Ecto neural progenitor cell (in vitro differentiated cells): ENCODE measurements at places on chromosomes 7 and 10.

- no peak for DNase-seq
Measured at GRCh38 chr10:119233821-119234220, 26.4 kb downstream of the GRK5 start.

DNA sequence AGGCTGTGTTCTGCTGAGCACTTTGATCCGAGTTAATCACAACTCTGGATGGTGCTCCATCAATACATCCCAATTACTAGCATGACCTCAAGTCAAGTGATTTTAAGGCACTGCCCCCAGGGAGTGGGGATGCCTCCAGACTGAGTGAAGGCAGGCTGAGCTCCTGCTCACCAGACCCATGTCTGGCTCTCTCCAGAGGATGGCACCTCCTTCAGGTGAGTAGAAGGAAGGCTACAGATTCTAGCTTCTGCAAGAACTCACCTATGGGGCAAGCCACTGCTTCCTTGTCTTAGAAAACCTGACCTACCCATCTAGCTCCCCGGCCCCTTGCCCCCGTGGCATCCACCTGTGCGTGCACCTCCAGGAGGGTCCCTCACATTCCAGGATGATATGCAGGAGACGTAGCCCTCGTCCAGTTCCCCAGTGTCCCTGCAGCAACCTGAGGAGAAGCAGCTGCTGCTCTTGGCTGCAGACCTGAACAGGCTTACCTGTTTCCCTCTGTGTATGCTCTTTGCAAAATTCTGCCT, 390.3 kb downstream of the GRID1 start:
- peak; percentile 37 for DNase-seq

DNA sequence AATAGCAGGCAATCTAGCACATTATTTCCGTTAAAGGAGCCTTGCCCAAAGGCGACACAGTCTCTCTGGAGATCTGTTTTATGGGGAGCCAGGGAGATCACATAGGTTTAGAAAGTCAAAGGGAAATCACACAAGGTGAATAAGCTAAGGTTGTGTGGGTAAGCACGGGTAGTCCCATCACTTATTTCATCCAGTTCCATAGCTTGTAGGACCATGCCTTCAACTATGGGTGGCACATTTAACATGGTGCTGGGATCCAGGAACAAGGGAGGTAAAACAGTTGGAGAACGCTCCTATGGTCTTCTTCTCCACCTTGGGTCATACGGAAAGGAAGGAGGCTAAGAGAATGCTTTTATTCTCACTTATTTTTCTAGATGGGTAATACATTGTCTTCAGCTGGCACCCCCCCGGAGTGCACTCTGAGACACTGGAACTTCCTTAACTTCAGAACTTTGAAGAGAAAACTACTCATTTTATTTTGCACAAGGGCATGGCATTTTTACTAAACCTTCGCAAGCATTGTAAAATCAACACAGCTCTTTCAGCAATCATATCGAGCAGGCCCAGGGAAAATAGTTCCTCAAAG, 435.4 kb downstream of the KIF20B start:
- no peak for DNase-seq

DNA sequence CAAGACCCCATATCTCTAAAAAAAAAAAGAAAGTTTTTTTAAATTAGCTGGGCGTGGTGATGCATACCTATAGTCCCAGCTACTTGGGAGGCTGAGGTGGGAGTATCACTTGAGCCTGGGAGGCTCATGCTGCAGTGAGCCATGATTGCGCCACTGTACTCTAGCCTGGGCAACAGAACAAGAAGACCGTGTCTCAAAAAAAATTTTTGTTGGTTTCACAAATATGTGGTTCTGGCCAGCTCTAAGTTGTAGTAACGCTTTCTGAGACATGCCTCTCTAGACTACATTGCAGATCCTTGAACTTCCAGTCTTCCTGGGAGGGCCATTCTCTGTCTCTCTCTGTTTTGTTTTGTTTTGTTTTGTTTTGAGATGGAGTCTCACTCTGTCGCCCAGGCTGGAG, 24.6 kb upstream of the RHBDD2 start:
- DNase-seq = no peak

DNA sequence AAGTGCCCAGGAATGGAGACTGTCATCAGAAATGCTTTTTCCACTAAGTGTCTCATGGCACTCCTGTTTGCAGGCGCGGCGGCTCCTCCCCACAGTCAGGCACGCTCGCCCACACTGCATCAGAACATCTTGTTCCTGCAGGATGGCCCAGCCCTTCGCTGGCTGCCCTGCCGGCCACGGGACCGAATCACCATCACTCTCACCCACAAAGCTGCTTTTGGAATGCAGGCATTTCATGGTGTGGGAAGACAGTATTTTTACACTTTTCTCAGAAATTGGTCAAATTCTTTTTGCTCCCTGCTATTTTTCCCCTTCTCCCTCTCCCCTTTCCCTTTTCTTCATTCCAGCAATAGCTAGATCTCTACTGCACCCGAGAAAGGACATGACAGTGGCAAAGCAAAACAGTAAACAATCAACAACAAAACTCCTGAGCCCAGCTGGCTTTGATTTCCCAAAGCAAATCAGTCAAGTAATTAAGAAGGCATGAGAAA, 176.1 kb upstream of the TNS3 start:
- DNase-seq = no peak

DNA sequence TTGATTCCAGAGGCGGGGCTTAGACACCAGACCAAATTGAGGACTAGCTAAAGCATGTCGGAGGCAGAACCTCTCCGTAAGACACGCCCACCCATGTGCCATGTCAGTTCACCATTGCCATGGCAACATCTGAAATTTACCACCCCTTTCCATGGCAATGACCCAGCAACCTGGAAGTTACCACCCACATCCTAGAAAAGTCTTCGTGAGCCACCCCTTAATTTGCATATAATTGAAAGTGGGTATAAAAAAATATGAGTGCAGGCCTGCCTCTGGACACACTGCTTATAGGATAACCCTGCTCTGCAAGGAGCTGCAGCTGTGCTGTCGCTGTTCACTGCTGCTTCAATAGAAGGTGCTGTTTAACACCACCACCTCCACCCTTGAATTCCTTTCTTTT, 28.0 kb downstream of the TMEM270 start:
- DNase-seq = no peak

GRCh38 chr7:36506820-36507219, 117.2 kb downstream of the ANLN start:
- DNase-seq = no peak

DNA sequence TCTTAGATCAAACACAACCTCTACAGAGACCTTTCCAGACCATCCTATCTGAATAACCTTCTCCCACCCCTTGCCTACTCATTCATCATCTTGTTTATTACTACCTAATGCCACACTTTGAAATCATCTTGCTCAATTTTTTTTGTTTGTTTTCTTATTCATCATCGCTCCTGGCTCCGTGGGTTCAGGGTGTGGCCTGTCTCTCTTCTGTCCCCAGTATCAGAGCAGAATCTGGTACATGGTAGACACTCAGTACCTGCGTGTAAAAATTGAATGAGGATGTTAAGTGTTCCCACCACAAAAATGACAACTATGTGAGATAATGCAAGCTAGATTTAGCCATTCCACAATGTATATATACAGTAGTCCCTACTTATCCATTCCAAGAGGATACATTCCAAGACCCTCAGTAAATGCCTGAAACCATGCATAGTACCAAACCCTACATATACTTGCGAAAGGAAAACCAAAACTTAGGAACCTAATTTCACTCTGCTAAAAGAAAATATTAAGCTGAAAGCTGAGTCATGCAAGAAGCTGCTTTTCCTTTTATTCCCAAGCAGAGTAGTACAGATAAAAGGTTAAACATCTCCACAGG, 72.1 kb upstream of the SEC61G start:
- DNase-seq = no peak

DNA sequence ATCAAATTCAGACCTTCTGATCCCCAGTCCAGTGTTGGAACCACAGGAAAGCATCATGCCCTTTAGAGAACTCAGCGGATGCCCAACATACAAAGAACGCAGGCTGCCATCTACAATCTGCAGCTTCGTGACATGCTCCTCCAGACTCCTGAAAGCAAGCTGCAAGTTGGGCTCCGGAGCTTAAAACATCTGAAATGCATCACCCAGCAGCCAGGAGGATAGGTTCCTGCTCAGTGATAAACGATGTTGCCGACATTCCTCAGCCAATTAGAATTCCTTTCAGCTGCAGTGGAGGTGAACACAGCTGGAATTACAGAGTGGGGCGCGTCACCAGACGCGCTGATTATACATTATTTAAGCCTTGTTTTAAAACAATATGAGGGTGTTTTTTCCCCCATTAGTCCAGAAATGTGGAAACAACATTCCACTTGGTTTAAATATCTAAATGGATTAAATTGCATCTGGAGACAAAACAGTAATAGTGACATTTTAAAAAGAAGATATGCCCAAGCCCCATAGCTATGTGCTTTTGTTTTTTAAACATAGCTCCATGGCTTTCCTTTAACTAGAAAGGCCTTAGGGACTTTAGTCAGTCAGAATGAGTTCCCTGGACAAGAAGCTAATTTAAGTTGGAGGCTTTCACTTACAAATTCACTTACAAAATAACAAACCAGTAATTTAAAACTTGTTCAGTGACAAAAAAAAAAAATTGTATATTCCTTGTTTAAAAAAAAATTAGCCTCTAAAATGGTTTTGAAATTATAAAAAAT, 6.3 kb downstream of the SMURF1 start:
- peak; percentile 66 for DNase-seq

GRCh38 chr10:23035569-23035968, 59.8 kb upstream of the MSRB2 start:
- DNase-seq = no peak

GRCh38 chr10:96747734-96748550, 27.6 kb upstream of the PIK3AP1 start:
- no peak for DNase-seq

- peak; percentile 68 for DNase-seq
Measured at GRCh38 chr10:21292763-21293517, 232.5 kb downstream of the SKIDA1 start.

GRCh38 chr7:105887569-105888189, 11.3 kb upstream of the ATXN7L1 start:
- no peak for DNase-seq

- peak; percentile 33 for DNase-seq
Measured at GRCh38 chr10:78860260-78860914, 208.4 kb upstream of the ZMIZ1 start.

GRCh38 chr7:85522070-85522469, 335.2 kb upstream of the SEMA3D start:
- DNase-seq = no peak

DNA sequence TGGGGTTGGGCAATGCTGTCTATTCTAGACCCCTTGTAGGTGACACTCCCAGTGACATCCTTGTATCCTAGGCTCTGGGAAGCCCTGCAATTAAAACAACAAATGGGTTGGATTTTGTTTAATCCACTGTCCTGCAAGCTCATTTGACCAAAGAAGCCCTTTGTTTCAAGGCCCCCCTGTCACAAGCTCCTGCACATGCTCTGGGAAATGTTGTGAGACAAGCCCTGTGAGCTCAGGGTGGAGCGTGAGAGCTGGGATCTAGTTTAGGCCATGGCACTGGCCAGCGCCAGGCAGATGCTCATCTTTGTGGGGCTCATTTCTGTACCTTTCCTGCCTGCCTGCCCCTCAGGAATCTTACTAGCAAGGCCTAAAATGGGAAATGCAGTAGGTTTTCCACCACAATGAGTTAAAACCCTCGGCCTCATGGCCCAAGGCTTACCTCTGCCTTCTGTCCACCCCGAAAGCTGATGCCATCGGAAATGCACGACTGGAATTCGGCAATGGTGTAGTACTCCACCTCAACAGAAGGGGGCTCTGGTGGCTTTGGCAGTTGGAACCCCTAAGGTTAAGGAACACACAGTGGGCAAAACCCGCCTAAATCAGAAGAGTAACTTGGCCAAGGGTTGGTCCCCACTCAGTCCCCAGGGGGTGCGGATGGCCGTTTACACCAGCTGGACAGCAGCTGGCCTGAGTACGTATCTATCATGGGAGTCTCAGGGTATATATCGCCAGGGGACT, 112.0 kb downstream of the NEURL1 start:
- DNase-seq = no peak

DNA sequence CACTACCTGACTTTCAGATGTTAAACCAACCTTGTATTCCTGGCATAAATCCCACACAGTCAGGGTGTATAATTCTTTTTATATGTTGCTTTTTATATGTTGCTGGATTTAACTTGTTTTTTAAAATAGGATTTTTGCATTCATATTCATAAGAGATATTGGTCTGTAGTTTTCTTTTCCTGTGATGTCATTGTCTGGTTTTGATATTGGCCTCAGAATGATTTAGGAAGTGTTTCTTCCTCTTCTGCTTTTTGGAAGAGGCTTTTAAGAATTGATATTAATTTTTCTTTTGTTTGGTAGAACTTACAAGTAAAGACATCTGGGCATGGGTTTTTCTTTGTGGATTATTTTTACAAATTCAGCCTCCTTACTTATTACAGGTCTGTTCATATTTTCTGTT, 93.1 kb downstream of the CARD11 start:
- no peak for DNase-seq

- DNase-seq = peak; percentile 26
Measured at GRCh38 chr7:45593121-45593541, 19.0 kb downstream of the ADCY1 start.

DNA sequence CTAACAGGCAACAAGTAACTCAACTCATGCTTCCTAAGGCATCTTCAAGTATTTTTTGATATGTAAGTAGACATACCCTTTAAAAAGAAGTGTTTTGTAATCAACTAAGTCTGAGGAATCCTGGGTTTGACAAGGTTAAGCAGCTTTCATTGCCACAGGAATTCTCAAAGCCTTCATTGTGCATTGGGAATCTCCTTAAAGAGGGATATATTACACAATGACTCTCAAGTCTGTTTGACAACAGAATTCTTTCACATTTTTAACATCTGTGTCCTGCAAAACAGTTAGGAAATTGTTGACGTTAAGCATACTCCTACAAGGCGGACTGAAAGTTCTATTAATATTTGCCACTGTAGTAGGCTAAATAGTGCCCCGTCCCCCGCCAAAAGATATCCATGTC, 71.4 kb downstream of the SGMS1 start:
- DNase-seq = no peak

GRCh38 chr10:111206521-111206920, 129.7 kb downstream of the ADRA2A start:
- no peak for DNase-seq

- DNase-seq = no peak
Measured at GRCh38 chr10:117647306-117647705, 104.8 kb downstream of the EMX2 start.

- DNase-seq = no peak
Measured at GRCh38 chr7:106199813-106200364, 84.9 kb downstream of the NAMPT start.

- no peak for DNase-seq
Measured at GRCh38 chr10:46285300-46285699, 1.5 kb upstream of the ANTXRL start.

GRCh38 chr7:139332697-139333359, 8.3 kb upstream of the FMC1 start:
- no peak for DNase-seq

DNA sequence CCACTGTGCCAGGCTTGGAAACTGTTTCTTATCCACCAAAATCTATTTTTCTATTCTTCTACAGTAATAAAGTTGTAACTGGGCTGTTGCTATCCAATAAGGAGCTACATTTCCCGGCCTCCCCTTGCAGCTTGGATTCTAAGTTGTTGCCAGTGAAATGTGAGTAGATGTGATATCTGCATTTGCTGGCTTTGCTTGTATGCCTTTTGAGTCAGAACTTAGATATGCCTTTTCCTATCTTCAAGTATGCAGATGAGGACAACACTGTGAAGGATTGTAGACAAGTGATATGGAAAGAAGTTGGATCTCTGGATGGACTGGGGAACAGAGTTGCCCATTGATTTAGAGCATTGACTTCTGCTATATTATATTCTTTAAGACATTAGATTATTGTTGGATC, 236.9 kb downstream of the REEP3 start:
- no peak for DNase-seq
